ENCODE measurements at places on chromosomes 2 and 18.

DNA sequence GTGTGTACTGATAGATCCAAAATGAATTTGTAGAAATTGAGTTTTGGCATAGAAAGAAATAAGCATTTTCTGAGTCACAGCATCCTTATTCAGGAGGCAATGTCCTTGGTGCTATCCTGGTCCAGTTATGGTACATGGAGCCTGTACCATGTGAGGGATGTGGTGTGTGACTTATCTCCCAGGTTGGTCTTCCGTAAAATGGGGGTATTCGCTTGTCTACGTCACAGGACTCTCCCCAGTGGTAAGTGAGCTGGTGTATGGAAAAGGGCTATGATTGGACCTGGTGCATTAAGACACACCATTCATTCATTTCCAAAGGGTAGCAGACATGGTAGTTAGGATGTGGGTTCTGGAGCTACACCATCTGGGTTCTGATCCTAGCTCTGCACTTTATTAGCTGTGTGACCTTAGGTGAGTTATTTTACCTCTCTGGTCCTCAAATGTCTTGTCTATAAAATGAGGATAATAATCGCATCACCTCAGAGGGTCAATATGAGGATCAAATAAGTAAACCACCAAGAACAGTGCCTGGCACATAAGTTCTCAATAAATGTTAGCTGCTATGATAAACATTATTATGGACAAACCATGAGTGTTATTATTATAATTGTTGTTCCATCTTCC, 119.2 kb downstream of the MYCN start:
- H3K27me3 ChIP-seq, result peaks cover 1% of the 10 kb centered on the region
- no peak overlapping the region for H3K27ac ChIP-seq
- H3K36me3 ChIP-seq, result peaks cover 7% of the 10 kb centered on the region
- H3K4me3 ChIP-seq, result no peak overlapping the region
- H3K4me1 ChIP-seq, result no peaks in the 10 kb centered on the region
- no peak for DNase-seq

GRCh38 chr2:38709567-38710194, 41.5 kb downstream of the SRSF7 start:
- H3K36me3 ChIP-seq, result peaks cover 13% of the 10 kb centered on the region
- DNase-seq, result no peak
- no peak overlapping the region for H3K27ac ChIP-seq
- H3K27me3 ChIP-seq, result peaks cover 6% of the 10 kb centered on the region

DNA sequence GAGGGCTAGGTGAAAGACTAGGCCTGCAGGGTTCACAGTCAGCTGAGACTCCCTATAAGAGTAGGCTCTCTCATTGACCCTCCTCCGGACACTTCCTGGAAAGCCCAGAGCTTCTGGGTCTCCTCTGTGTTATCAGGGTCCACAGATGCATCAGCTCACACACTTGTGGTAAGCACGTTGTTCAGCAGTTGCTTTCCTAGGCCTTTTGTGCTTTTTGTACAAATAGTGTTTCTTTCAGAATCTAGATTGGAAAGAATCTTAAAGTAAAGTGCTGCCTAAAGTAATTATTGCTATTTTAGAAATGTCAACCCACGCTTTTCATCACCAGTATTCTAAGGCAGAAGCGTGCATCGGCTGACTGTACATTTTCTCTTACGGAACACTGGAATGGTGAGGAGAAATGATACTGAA, 15.5 kb downstream of the SLC9A2 start:
- no peak overlapping the region for H3K27ac ChIP-seq
- no peaks in the 10 kb centered on the region for H3K4me1 ChIP-seq
- no peak for DNase-seq
- no peaks in the 10 kb centered on the region for H3K36me3 ChIP-seq

- 0 out of 2 replicates have a peak, but pooled peaks cover 8% of the 10 kb centered on the region for H3K36me3 ChIP-seq
- no peak for DNase-seq
- peaks cover 50% of the 10 kb centered on the region for H3K4me1 ChIP-seq
- H3K27ac ChIP-seq, result peak overlapping the region; percentile 57
Observed at GRCh38 chr2:46988733-46989481, 73.3 kb upstream of the MCFD2 start.

DNA sequence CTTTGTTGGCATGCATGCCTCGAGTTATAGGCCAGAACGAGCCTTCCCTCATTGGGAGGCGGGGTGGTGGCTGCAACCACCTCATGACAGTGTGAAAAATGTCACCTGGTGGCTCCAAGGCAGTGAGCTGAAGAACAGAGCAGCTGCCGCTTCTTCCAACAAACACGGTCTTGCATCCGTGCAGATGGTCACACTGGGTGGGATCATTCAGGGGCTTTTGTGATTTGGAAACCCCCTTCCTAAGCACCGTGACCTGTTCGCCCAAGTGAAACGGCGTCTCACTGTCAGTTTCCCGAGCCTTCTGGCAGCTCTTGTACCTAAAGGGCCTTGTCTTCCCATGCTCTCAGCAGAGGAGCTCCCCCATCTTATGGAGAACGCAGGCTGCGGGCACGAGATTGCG, 159.7 kb downstream of the NAPG start:
- peaks cover 9% of the 10 kb centered on the region for H3K27me3 ChIP-seq
- no peaks in the 10 kb centered on the region for H3K4me1 ChIP-seq
- H3K36me3 ChIP-seq, result no peaks in the 10 kb centered on the region
- DNase-seq, result no peak
- no peak overlapping the region for H3K4me3 ChIP-seq

DNA sequence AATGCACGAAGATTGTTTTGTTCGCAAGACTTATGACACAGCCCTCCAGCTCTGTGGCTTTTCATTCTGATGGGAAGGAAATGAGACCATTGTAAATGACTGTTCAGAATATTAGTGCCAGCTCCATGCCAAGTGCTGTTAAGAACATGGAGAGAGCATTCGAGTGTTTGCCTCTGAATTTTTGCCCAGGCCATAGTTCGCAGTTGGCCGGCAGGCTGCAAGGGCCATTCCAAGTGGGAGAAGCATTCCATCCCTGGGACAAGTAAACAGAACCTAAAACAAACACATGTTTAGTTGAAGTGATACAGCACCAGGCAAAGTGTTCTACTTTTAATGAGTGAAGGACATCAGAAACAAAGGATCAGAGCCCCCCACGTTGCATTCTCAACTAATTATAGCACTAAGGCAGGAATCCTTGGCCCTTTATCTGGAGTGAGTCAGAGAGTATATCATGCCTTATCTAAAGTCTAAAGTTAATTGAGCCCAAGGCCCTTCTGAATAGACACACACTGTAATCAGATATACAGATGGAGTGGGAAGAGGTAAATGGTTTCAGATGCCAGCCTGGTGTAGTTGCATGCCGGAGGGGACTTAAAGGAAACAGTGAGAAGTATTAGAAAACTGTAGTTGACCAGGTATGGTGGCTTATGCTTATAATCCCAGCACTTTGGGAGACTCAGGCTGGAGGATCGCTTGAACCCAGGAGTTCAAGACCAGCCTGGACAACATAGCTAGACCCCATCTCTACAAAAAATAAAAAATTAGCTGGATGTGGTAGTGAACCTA, 53.3 kb downstream of the NEDD4L start:
- H3K4me1 ChIP-seq, result peaks cover 12% of the 10 kb centered on the region
- DNase-seq, result no peak
- no peaks in the 10 kb centered on the region for H3K36me3 ChIP-seq
- no peak overlapping the region for H3K27ac ChIP-seq
- no peak overlapping the region for H3K4me3 ChIP-seq

DNA sequence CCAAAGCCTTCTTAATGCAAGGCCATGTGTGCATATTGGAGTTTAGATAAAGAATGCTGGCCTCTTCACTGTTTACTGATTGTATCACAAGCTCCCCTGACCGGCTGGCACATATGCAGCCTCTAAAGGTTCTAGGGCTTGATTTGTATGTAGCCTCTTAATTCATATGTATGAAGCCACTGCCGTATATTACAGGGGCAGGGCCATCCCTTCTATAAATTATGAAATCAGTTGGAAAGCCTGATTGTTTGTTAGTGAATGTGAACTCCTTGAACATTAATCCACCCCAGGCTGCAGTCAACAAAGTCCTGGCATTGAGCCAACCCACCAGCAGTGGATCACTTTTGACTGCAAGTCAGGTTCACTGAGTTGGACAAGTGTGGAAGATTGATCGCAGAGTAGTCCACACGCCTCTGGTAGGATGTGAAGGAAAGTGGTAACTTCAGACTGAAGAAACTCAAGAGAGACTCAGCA, 61.6 kb upstream of the PARD3B start:
- DNase-seq, result no peak
- H3K27ac ChIP-seq, result no peak overlapping the region
- H3K4me1 ChIP-seq, result no peaks in the 10 kb centered on the region

DNA sequence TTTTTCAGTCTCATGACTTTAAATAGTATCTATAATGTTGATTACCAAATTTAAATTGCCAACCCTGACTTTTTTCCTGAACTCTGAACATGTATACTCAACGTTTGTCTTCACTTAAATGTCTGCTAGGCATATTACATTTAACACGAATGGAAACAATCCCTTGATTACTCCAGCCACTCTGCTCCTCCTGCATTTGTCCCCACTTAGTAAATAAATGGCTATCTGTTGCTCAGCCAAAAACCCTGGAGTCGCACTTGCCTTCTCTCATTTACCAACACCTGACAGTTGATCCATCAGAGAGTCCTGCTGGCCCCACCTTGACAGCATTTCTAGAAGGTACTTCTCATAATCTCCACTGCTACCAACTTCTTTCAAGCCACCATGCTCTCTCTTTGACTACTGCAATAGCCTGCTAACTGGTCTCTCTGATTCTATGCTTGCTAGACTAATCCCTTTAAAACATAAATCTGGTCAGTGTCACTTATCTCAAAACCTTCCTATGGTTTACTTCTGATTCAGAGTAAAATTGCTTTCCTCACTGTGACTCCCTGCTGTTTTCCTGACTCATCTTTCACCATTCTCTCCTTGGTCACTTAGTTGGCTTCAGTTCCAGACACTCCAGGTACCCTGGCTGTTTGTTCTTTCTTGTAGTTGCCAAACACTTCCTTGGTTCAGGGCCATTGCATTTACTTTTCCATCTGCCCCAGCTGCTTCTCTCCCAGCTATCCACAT, 31.9 kb downstream of the SPAG16 start:
- no peak overlapping the region for H3K27ac ChIP-seq
- H3K27me3 ChIP-seq, result no peaks in the 10 kb centered on the region
- H3K36me3 ChIP-seq, result peaks cover 16% of the 10 kb centered on the region
- no peak overlapping the region for H3K4me3 ChIP-seq

DNA sequence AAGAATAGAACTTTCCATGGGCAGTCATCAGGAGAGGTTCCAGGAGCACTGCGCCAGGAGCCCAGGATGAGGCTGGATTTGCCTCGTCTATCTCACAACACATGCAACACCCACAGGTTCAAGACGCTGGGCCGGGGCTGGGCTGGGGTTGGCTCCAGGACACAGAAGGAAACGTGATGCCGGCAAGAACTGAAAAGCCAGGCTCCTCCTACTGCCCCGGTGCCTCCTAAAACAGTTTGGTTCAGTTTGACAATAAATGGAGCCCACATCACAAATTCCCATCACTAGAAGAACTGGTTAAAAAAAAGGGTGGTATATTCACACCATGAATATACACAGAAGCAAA, 75.9 kb downstream of the INHBB start:
- peaks cover 67% of the 10 kb centered on the region for H3K27me3 ChIP-seq
- no peak for DNase-seq
- H3K4me1 ChIP-seq, result no peaks in the 10 kb centered on the region
- H3K4me3 ChIP-seq, result no peak overlapping the region

DNA sequence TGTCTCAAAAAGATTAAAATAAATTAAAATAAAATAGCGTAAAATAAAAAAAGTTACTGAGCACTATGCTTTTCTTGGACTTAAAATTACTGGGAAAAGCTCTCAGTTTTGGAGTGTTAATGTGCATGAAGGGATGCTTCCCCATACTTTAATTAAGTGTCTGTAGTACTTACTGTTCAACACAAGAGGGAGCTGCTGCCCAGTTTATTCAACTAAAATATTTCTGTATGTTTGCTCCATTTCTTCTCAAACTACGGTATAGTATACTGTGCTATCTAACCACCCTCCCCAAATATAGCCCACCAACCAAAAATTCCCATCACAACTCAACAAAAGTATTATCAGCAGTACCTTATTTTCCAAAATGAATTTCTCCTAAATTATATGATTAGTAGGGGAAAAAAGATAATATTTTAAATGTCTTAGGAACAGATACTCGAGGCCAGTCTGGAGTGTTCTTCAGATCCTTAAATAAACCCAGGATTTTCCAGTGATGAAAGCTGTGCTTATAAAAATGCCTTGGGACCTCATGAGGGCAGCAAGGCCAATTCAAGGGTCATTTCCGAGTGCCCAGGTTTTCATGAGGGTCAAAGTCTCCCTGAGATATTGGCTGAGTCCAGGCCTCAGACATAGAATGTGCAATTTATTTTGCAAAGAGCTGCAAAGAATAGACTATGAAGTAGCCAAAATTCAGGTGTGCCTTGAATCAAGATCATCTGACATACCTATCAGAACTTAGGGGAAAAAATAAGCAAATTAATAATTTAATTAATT, 64.1 kb downstream of the CHRNA1 start:
- H3K36me3 ChIP-seq, result no peaks in the 10 kb centered on the region
- no peaks in the 10 kb centered on the region for H3K4me1 ChIP-seq
- H3K27me3 ChIP-seq, result peaks cover 7% of the 10 kb centered on the region
- no peak overlapping the region for H3K27ac ChIP-seq
- no peak overlapping the region for H3K4me3 ChIP-seq

- no peaks in the 10 kb centered on the region for H3K36me3 ChIP-seq
- no peak for DNase-seq
- H3K4me3 ChIP-seq, result no peak overlapping the region
- H3K27ac ChIP-seq, result no peak overlapping the region
- H3K27me3 ChIP-seq, result peaks cover 3% of the 10 kb centered on the region
Observed at GRCh38 chr2:38731684-38732221, 19.4 kb downstream of the SRSF7 start.

- peaks cover 9% of the 10 kb centered on the region for H3K27me3 ChIP-seq
- no peaks in the 10 kb centered on the region for H3K36me3 ChIP-seq
- H3K4me3 ChIP-seq, result no peak overlapping the region
- H3K27ac ChIP-seq, result no peak overlapping the region
- DNase-seq, result no peak
- peaks cover 33% of the 10 kb centered on the region for H3K4me1 ChIP-seq
Observed at GRCh38 chr2:71790226-71791060, 337.1 kb downstream of the DYSF start.

DNA sequence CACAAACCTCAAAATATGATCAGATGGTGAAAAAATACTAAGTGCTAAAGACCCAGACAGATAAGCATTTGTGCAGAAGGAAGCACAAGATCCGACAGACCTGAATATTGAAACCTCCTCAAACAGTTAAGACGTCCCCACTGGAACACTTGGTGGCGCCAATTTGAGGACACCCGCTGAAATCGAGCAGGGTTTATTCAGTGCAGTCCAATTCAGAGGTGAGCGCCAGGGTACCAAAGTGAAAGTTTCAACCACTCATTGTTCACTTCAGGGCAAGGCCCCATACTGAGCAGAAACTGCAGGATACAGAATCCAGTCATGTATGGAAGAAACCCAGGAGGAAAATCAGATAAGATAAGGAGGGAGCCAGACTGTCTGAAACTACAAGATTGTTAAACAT, 417.6 kb downstream of the LRRTM4 start:
- H3K4me3 ChIP-seq, result no peak overlapping the region
- no peak overlapping the region for H3K27ac ChIP-seq
- no peaks in the 10 kb centered on the region for H3K27me3 ChIP-seq
- H3K36me3 ChIP-seq, result no peaks in the 10 kb centered on the region
- no peaks in the 10 kb centered on the region for H3K4me1 ChIP-seq

All from HFFc6 (cell line).